ENCODE measurements at places on chromosomes 2 and 18.

DNA sequence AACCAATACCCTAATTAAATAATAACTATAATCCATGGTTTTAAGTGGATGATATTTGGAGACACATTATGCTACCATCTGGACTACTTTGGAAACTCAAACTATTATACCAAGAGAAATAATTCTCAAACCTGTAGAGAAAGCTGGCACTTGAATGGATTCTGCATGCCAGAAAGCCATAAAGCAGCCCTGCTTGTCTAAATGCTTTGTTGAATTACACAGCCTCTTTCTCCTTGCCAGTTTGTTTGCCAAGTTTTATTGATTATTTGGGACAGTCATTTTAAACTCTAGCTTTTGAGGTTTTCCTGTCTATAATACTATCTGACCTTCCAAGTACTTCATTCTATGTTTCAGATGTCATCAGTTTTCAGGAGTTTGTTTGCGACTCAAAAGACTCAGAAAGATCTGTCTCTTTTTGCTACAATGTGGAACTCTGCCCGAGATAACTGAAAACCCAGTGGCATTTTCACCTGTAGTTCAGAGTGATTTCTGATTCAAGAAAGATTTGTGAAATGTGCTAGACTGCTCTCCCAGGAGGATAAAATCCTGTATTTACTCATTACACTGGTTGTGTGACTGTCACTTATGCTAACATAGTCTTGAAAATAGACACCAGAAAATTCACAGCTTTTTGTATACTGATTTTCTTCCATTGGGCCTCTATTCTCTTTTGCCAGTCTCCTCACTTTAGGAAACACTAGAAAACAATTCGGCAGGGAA lies 29.2 kb upstream of the MBOAT2 start:
- DNase-seq: no peak

DNA sequence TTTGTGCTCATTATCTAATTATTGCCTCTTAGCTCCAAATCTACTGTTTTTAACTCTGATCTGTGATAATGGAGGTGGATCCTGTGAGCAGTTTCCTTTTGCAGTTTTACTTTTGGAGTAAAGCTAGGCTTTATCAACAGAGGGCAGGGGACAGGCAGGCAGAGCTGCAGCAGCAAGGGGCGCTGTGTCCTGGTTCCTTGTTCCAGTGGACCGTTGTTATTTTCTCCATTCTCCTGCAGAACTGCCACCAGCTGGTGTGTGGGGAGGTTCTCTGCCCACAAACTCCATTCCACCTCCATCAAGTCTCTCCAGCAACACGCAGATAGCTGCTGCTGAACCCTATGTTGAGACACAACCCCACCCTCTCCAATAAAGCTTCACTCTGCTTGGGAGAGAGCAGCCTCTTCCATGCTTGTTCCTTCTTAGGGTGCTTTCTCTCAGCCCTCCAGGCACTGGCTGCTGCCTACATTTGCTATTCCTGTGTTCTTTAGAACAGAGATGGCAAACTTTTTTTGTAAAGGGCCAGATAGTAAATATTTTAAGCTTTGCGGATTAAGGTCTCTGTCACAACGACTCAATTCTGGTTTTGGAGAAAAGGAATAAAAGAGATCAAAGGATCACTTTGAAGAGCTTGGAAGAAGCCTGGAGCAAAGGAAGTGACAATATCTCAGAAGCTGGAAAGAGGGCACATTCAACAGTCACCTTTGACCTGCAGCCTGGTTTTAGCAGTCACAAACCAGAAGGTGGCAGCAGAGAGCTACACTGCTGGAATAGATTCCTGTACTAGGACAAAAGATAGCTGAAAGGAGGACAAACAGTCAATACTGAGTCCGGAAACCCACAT lies 208.8 kb downstream of the CCDC178 start:
- DNase-seq: peak; percentile 50

DNA sequence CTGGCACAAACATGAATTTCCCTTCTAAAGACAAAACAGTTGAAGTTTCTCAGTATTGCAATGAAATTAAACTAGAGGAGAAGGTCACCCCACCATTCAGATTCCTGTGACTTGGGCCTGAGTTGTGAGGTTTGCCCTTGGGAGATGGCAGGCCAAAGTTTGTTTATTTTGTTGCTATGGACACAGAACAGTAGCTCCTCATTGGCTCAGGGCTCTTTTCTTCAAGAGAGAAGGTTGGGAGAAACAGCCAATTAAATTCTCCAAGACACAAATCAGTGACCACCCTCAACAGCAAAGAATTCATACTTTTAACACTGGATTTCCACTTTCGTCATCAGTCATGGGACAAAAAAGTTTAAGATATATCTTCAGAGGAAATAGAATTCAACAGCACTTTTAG lies at the start of gene FLACC1:
Gene FLACC1 (minus strand): TSS at position 125 of the 400 bp plus-strand sequence. CDS start 5,941 bp downstream, outside the sequence.
- DNase-seq: no peak

GRCh38 chr18:50356036-50356945 lies 18.6 kb upstream of the SKA1 start:
- no peak for DNase-seq
